ENCODE measurements at places on chromosomes 5 and 9. TPM values are rescaled to one million over a fixed set of nuclear protein-coding genes. Genes with fewer than 3 reads are reported as not detected.

DNA sequence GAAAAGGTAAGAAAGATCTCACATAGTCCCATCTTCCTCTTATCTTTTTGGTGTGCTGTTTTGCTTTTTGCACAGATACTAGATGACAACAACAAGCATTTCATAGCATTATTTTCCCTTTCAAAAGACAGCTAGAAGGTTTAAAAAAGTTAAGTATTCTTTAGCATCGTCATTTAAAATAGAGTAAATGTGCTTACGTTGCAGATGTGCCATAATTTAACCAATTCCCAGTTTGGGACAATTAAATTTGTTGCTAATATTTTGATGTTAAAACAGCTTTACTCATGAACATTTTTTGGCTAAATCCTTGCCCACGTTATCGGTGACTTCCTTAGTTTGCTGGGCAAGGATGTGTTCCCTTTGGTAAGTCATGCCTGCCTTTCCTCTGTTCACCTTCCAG, 41.6 kb downstream of the PTTG1 start:
- no peak for ATAC-seq

The LCN6 gene
- total RNA-seq = 3.8 TPM

The C5 gene
- 3.1 TPM for total RNA-seq

GRCh38 chr5:159854916-159855315, 61.4 kb upstream of the ADRA1B start:
- ATAC-seq = no peak

DNA sequence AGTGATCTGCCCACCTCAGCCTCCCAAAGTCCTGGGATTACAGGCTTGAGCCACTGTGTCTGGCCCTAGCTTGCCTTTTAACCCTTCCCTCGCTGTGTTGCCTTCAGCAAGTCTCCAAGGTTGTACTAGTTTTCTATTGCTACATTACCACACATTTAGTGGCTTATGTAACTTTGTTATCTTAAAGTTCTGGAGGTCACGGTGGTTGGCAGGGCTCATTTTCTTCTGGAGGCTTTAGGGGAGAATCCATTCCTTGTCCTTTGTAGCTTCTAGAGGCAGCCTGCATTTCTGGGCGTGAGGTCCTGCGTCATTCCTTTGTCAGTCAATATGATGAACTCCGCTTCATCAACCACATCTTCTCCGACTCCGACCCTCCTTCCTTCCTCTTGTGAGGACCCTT, 2.9 kb upstream of the PRRC2B start:
- no peak for ATAC-seq

DNA sequence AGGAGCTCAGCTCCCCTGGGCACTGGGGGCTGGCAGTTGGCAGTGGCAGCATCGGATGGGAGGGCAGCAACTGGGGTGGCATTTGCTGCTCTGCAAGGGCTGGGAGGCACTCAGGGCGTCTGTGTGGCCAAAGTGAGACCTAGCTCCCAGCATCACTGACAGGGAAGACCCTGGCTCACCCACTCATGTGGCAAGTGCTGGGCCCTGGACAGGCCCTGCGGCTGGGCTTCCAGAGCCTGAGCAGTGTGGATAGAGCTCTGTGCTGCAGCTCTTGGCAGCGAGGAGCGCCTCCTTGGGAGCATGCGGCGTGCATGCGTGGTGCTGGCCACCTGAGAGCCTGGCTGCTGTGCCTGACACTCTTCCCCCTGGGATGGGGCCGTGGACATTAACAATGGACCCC, 10.2 kb downstream of the CEP72 start:
- ATAC-seq = peak; percentile 28

- ATAC-seq = no peak
These were observed 8.7 kb downstream of the LHX6 start for GRCh38 chr9:122219856-122220672.

The UCK1 gene
- 15.3 TPM for total RNA-seq

DNA sequence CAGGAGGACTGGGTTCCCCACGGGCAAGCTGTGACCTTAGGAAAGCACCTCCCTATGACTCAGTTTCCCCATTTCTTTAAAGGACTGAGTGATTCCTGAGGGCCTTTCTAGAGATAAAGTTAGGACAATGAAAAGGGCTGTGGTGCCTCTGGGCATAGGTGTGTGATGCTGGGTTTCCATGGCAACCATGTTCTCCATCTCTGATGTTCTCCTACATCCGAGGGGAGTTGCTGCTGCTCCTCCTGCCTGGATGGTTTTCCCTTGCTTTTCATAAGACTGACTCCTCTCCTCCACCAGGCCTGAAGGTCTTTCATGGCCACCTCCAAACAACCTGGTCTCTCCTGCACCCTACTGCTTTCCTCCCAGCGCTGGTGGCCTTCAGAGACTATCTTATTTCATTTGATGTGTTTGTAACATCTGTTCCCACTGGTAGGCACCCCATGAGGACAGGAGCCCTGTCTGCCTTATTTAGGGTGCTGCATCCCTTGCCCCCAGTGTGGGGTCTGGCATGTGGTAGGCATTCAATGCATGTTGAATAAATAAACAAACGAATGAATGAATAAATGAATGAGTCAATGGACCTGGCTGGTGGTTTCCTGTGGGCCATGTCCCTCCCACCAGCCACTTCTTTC, 112.2 kb upstream of the HAND1 start:
- no peak for ATAC-seq

GRCh38 chr9:133569121-133569785, 34.7 kb downstream of the ADAMTSL2 start:
- ATAC-seq = no peak

The SLCO6A1 gene
- not detected for total RNA-seq

GRCh38 chr5:59587489-59588337, 305.8 kb downstream of the PDE4D start:
- peak; percentile 53 for ATAC-seq

DNA sequence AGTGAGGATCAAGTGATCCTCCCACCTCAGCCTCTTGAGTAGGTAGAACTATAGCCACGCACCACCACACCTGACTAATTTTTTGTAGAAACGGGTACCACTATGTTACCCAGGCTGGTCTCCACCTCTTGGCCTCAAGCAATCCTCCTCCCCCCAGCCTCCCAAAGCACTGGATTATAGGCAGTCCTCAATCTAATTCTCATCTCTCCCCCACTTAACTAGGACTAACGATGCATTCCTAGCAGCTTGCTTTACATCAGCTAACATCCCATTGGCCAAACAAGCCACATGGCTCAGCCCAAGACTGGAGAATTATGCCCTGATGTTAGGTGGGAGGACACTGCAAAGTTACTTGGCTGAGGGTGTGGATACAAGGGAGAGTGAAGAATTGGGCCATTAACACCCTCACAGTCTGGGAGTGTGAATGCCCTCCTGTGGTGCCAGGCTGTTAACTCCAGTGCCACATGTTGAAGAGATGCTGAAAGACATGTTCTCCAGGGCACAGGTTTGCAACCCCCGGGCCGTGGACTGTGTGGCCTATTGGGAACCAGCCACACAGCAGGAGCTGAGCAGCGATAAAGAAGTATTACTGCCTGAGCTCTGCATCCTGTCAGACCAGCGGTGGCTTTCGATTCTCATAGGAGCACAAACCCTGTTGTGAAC, 5.3 kb upstream of the ZNF367 start:
- ATAC-seq = no peak

The ELAVL2 gene
- total RNA-seq = 0.24 TPM

DNA sequence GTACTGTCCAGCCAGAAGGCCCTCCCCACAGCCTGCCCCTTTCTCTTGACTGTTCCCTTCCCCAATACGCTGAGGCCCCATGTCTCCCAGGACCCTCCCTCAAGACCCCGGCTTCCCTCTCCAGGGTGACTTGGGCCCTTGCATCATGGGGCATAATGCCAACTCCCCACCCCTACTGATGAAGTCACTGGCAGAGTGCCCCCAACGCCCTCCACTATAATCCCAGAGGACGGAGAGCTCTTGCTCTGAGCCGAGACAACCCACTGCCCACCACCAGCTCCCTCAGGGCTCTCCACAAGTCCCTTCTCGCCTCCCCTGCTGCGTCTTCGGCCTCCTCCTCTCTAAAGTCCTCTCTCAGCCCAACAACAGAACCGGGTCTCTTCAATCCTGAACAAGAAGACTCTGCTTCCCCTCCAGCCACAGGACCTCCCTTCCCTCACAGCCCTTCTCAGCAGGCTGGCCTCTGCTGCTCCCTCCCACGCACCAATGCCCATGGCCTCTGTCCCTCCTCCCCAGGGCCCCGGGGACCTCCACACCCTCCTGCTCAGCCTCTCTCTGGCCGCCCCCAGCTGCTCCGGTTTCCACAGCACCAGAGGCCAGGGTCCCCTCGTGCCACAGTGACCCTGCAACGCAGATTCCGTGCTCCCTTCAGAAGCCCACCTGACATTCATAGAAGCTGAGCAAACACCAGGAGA, 47.6 kb downstream of the ADAMTS2 start:
- ATAC-seq = no peak

GRCh38 chr9:91295357-91295756, 66.4 kb downstream of the AUH start:
- ATAC-seq = no peak

GRCh38 chr5:16666883-16667398, 50.1 kb upstream of the RETREG1 start:
- ATAC-seq = peak; percentile 55

The STC2 gene
- 8.7 TPM for total RNA-seq

DNA sequence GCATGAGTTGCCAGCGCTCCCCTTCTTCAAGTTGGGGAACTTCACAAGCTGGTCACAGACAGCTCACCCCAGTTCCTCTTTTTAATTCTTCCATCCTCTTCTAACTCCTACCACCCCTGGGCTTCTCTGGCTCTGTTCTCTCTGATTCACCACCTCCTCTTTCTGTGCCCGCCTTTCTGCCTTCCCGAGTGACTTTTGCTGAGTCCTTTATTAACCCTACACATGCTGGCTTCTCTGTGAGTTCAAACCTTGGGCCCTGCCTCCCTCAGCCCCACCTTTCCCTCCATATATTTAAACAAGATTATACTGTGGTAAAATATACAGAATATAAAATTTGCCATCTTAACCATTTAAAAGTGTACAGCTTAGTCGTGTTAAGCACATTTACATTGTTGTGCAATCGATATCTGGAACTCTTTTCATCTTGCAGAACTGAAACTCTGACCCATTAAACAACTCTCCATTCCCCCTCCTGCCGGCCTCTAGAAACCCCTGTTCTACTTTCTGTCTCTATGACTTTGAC, 32.0 kb downstream of the SLC46A2 start:
- ATAC-seq = peak; percentile 19

GRCh38 chr5:150073677-150074076, 12.7 kb downstream of the CSF1R start:
- no peak for ATAC-seq

GRCh38 chr5:133742431-133742988, 130.2 kb upstream of the FSTL4 start:
- no peak for ATAC-seq

DNA sequence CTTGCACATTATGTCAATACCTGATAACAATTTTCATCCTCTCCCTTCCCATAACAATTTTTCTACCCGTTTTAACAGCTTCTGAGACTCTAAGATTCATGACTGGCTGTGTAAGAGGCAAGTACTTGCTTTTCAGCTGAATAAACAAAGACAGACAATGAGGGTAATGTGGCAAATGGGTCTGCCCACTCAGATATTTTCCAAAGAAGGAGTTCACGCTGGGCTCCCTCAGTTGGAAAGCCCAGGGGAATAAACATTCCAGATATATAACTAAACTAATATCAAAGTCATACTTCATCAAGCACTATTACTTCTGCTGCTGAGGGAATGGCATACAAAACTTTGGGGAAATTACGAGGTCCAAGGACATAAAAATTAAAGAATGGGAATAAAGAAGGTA, 24.4 kb downstream of the MEGF9 start:
- ATAC-seq = no peak

The LCN9 gene
- not detected for total RNA-seq

The ZBTB43 gene
- 12.8 TPM for total RNA-seq

- no peak for ATAC-seq
These were observed 1000.0 kb downstream of the PTPRD start for GRCh38 chr9:9612755-9613154.

The SEMA6A gene
- 6.1 TPM for total RNA-seq

GRCh38 chr9:19460243-19460642, 51.4 kb downstream of the ACER2 start:
- no peak for ATAC-seq

- ATAC-seq = no peak
These were observed 146.4 kb upstream of the RETREG1 start for GRCh38 chr5:16763211-16763610.

- ATAC-seq = no peak
These were observed 33.9 kb upstream of the F2RL2 start for GRCh38 chr5:76657091-76657490.

The RMND5B gene
- total RNA-seq = 71.5 TPM

DNA sequence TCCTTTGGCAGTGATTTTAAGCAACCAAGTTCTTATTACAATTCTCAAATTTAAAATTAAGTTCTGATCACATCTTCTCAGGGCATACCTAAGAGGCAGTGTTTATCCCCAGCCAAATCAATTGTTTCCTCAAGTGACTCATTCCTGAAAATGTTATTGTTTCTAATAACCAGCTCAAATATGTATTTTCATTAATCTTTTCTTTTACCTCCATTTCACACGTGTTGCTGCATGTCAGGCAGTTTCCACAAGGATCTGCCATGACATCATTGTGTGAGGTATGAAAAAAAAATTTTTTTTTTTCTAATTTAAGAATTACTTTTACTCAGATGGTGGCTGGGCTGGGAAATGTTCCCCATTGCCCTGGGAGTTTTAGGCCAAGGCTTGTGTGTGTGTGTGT, 113.0 kb upstream of the NTRK2 start:
- peak; percentile 82 for ATAC-seq

GRCh38 chr9:22379272-22379671, 67.4 kb upstream of the DMRTA1 start:
- no peak for ATAC-seq

The HEMGN gene
- not detected for total RNA-seq

The FAM78A gene
- total RNA-seq = 0.72 TPM

- no peak for ATAC-seq
These were observed 31.0 kb downstream of the GOLGA2 start for GRCh38 chr9:128244837-128245231.

The PSMB7 gene
- 140 TPM for total RNA-seq

The CEP78 gene
- total RNA-seq = 11.8 TPM

The SPOCK1 gene
- 0.48 TPM for total RNA-seq

DNA sequence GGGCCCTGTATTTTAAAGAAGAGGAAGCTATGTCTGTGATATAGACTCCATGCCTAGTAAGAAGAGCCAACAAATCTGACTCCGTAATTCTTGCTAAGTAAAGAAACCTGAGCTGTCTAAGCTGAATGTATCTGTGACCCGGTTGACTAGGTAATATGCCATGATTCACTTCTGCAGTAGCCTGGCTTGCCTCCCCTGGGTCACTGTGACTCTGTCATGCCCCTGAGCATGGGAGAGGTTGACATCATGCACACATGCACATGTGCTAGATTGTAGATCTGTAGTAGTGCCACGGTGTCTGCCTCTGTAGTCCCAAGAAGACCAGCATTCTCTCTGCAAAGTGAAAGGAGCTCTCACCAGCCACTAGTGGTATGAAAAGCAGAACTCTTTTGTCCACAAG, 9.1 kb downstream of the SLC22A5 start:
- peak; percentile 91 for ATAC-seq

The SLC22A4 gene
- total RNA-seq = 0.28 TPM

GRCh38 chr9:78032730-78033457, 1.3 kb upstream of the GNAQ start:
- ATAC-seq = peak; percentile 45

Data from esophagus mucosa (tissue), 1 donor.